ENCODE measurements at places on chromosomes 16 and 17.
A peak's percentile ranks its signal among the peaks of the same experiment; 100 is the strongest.

GRCh38 chr17:9860851-9861250 is 35.1 kb downstream of the GLP2R start:
- no peak for DNase-seq

DNA sequence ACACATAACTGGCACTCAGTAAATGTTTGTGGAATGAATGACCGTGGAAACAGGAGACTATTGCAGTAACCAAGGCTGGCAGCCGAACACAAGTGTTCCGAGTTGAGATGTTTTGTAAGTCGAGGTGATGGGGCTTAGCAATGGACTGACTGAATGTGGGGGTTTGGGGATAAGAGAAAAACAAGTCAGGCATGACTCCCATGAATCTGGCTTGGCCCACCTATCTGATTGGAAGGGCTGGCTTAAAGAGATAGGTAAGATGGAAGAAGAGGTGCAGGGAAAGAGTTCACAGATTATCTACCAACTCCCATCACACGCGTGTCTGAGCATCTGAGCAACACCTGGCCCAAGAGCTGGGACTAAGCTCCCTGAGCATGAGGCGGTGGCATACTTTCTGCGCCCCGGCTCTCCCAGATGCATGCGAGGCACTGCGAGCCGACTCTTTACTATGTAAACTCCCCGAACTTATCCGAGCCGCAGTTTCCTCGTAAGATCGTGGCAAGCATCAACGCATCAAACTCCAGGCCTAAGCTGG is 539 bp downstream of the IFT20 start:
- no peak for DNase-seq

DNA sequence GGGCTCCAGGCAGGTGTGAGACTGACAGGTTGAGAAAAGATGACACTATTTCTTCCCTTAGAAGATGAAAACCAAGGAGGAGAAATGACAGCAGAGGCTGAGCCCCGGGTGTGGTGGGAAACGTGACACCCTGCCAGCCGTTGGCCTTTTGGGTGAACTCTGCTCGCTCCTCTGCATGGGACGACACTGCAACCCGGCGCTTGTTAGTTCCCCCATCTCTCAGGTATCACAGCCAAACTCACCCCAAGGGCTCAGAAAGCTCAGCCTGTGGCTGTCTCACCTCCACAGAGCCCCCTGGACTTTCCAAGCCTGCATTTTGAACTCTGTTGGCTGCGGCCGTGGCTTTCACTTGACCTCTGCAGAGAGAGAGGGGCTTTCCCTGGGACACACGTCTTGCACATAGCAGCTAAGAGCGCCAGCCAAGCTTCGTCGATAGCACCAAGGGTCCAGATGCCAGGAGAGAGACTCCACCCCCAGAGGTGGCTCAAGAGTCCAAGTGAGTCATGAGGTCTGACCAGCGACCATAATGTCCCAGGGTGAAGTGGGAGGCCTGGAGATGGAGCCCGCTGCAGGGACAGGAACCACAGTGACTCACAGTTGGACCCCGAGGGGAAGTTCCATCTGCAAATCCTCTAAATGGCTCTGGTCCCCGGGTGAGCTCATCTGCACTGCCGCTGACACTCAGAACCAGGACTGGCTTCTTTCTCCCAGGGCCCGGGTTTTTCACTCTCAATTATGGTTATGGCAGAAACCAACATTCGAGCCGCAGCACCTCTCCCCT is 301.9 kb downstream of the SOX9 start:
- DNase-seq, result peak; percentile 94

GRCh38 chr16:4176906-4177417 is 60.7 kb upstream of the ADCY9 start:
- peak; percentile 62 for DNase-seq

GRCh38 chr16:15949210-15950160 is at the start of gene ABCC1:
ABCC1 (plus strand) TSS chr16:15949616; CDS start chr16:15949752, 136 bp downstream.
- DNase-seq, result peak; percentile 62

GRCh38 chr17:50095626-50096037 is 481 bp downstream of the PDK2 start:
- DNase-seq, result no peak

DNA sequence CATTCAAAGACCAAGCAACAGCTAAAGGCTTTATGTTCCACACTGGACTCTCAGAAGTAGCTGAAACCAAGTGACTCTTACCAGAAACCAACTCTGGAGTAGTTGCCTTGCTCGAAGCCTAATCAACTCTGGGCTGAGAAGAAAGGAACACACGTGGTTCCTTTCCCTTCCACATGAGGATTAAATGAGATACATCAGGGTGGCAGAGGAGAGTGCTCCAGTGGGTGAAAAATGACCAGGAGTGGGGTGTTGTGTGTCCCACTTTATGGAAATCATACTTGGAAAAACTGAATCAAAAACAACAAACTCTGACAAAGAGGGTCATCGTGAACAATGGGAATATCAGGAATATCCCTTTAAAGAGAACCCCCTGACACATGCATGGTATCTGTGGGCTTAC is 234.2 kb upstream of the ASIC2 start:
- DNase-seq, result no peak

DNA sequence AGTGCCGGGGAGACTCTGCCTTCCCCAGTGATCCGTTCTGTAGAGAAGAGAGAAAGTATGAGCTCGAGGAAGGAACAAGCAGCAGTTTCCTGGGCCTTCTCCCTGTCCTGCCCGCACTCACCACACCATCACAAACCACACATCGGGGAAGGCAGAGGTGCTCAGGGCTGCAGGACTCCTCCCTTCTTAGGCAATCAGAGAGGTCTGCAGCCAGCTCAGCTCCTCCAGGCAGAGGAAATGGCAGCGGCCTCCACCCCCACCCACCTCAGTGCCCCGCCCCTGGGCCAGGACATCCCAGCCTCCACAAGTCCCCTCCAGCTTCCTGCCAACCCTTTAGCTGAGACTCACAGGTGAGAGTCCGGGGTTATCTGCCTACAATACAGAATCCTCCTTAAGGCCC is 2.0 kb downstream of the ZNF319 start:
- no peak for DNase-seq

DNA sequence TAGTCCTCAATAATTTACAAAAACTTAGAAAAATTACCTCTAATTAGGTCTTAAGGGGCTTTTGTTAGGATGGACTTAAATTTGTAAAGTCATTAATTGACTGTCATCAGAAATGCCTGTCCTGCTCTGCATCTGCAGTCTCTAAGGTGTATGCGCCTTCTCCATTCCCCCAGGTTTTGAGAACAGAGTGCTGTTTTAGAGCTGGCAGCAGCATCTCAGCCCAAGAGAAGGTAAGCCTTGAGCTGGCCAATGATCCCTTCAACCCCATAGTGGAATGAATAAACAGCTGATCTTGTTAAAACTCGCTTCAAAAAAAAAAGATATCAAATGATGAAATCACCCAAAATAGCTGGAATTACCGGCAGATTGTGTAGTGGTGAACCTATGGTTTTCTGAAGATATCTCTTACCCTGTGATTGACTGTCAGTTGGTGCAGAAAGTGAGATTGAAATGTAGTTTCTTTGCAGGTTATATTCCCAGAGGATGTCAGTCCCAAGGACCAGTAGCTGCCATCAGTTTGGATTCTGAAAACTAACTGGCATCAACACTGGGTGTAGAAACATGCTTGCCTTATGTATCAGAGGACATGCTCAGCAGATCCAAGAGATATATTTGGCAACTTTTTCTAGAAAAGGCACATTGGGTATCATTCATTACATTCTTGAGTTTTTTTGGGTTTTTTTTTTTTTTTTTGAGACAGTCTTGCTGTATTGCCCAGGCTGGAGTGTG is 25.7 kb downstream of the TRPV2 start:
- no peak for DNase-seq

DNA sequence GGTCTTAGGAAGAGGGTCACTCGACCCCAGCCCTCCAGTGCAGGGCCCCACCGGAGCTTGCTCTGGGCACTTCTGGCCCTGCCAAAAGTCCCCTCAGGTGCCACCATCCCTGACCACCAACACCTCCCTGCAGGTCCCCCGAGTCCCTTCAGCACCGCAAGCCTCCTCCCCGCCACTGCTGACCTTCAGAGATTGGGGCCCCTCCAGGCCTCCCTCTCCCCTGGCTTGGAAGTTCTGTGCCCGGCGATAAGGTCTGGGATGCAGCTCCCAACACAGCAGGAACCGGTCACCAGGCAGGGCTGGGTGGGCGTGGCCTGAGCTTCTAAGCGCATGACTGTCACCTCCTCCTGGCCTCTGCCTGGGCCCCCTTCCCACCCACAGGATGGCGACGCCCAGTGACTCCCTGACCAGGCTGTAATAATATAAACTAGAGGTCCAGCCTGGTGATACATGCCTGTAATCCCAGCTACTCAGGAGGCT is 11.2 kb downstream of the PIEZO1 start:
- DNase-seq, result no peak

- DNase-seq, result no peak
Observed at GRCh38 chr17:63430223-63430622, 15.9 kb downstream of the CYB561 start.

GRCh38 chr16:4314532-4315185 is 1.2 kb upstream of the GLIS2 start:
- DNase-seq, result peak; percentile 26

DNA sequence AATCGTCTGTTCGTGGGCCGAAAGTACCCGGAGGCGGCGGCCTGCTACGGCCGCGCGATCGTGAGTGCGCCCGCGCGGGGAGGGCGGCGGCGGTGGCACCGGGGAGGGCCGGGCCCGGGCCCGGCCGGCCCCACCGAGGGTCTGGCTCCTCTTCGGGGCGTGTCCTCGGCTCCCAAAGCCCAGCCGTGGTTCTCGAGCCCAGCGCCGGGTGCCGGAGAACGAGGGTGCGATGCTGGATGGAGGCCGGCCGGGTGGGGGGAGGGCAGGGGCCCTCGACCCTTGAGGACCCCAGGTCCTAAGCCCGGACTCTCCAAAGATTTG is 375 bp downstream of the STUB1 start:
- DNase-seq, result no peak

DNA sequence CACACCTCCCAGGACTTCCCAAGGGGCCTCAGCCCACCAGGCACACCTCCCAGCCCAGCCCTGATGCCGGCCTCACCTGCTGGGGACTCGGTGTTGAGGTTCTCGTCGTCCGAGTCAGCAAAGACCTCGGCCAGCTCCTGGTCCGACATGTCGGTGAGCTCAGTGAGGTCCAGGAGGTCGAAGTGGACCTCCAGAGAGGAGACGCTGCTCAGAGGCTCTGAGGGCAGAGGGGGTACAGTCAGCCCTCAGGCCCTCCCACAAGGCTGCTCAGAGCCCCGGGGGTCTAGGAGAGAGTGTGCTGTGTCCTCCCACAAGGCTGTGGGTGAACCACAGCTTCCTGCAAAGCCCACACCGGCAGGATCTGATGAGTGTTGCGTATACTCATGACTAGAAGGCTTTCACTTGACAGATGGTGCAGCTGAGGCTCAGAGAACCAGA is 10.5 kb downstream of the DBNDD1 start:
- DNase-seq, result no peak

DNA sequence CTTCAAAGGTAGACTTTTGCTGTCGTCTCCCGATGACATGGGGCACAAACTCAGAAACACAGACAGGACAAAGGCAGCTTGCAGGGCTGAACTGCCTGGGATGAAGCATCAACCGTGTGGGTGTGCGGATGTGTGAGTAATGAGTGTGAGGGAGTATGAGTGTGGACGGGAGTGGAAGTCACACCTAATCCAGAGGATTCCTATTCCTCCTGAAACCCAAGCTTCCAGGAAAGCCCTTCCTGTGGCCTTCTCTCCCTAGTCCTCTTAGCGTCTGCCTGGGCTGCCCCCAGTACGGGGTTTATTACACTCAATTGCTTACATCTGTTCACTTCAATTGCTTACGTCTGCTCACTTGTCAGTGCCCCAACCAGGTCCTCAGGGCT is 2.3 kb upstream of the IL4R start:
- DNase-seq, result no peak

DNA sequence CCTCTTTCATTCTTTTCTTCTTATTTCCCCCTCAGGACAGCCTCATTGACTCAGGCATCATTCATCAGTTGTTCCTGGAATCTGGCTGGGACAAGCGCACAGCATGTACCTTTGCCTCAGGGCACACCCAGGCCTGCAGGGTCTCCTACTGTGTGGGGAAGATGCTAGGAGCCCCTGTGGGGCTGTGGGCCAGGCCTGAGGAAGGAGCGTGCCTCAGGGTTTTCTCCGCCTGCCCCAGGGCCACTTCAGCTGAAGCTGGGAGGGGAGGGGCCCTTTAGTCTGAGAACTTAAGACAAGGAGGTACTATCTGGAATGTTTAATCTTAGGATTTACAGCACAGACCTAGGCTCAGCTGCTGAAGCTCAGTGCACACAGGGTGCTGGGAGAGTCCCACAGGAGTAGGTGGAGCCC is 7.9 kb downstream of the ELMO3 start:
- DNase-seq, result peak; percentile 40

GRCh38 chr17:11031787-11032186 is 193.9 kb upstream of the PIRT start:
- no peak for DNase-seq

DNA sequence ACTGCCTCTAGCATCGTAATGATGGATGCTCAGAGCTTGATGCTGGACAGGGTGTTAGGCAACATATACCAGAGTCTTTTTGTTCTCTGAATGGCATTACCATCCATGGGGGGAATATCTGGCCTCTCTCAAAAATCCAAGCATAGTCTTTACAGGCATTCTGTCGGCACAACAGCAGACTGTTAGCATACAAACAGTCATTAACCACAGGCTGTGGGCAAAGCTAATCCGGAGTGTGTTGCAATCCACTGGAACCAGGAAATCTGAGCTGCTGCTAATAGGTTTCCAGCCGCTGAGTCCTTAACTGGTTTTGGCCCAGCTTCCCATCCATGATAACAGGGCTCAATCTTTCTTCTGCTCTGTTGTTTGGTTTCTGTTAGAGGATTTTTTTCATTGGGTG is 371.9 kb downstream of the HS3ST3B1 start:
- DNase-seq, result peak; percentile 27

GRCh38 chr16:8588682-8589056 is 1.6 kb downstream of the TMEM114 start:
- DNase-seq, result no peak

DNA sequence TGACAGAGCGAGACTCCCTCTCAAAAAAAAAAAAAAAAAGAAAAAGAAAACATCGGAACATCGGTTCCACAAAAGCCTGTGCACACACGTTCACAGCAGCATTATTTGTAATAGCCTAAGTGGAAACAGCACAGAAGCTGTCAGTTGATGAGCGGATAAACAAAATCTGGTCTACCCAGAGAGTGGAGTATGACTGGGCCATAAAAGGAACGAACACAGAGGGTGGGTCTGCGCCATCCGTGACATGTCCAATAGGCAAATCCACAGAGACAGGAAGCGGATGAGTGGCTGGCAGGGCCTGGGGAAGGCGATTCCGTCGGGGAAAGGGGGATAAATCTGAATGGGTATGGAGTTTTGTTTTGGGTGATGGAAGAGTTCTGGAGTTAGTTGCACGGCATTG is 212.2 kb upstream of the CIBAR2 start:
- DNase-seq, result no peak

- no peak for DNase-seq
Observed at GRCh38 chr16:28292731-28293600, 641 bp downstream of the SBK1 start.
